CD4-positive, alpha-beta T cell (primary cell): ENCODE measurements at places on chromosomes 5 and 9.

DNA sequence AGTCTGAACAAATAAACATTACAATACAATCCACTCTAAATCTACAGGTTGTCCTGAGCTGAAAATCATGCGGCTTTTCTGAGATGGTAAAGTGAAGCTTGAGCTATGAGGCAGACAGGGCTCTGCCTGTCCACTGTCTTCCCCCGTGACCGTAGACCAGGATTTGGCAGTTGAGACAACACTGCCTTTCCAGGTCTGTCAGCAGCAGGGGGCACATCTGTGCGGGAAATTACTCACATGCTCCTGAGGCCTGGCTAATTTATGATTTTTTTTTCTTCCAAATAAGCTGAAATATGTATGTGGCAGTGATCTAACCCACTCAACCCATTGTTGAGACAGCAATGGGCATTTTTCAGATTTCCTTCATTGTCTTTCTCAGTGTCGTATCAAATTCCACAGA lies 307.9 kb downstream of the FBXL7 start:
- DNase-seq: no peak

GRCh38 chr5:135881244-135881643 lies 14.4 kb downstream of the IL9 start:
- DNase-seq: no peak

DNA sequence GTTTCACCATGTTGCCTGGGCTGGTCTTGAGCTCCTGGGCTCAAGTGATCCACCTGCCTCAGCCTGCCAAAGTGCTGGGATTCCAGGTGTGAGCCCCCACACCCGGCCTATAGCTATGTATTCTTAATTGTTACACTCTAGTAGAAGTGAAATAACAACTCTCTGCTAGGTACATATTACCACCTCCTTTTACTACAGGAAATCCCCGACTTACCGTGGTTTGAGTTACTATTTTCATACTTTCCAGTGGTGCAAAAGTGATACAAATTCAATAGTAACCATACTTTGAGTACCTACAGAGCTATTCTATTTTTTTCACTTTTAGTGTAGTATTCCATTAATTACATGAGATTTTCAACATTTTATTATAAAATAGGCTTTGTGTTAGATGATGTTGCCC lies 719 bp downstream of the ARL14EPL start:
- no peak for DNase-seq

- DNase-seq: no peak
Measured at GRCh38 chr5:148811756-148812155, 14.7 kb upstream of the ADRB2 start.

GRCh38 chr9:127595611-127596010 lies 16.5 kb upstream of the STXBP1 start:
- no peak for DNase-seq
